GM23248 (cell line): ENCODE measurements at places on chromosomes 5 and 9. TPM values are rescaled to one million over a fixed set of nuclear protein-coding genes. Genes with fewer than 3 reads are reported as not detected.

The GRIA1 gene
- 0.04 and 0.13 TPM in 2 replicates for polyA plus RNA-seq

The HBEGF gene
- 4.5 and 4.9 TPM in 2 replicates for polyA plus RNA-seq

The SHOC1 gene
- polyA plus RNA-seq = 0.09 and 0.11 TPM in 2 replicates

The LHX3 gene
- not detected in 2 replicates for polyA plus RNA-seq
